HT1080 (cell line): ENCODE measurements at places on chromosomes 5 and 9.

DNA sequence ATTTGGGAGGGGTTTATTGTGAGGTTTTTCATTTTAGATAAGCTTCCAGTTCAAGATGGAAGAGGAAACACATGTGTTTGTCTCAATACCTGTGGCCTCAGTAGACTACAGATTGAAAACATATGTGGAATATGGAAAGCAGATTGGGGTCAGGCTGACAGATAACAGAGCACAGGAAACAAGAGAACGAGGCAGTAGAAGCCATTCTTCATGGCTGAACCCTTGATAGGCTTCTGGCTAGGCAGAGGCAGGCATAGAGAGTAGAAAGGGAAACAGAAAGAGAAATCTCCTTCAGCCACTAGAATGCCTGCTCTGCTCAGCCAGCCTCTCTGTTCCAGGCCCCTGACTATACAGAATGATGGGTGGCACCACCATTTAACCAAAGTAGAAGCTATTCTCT, 152.5 kb downstream of the MUSK start:
- DNase-seq: no peak

- no peak for DNase-seq
These were observed 72.3 kb downstream of the MACIR start for GRCh38 chr5:103330875-103331274.

GRCh38 chr9:13665418-13666066, 386.1 kb upstream of the MPDZ start:
- DNase-seq: peak; percentile 73

DNA sequence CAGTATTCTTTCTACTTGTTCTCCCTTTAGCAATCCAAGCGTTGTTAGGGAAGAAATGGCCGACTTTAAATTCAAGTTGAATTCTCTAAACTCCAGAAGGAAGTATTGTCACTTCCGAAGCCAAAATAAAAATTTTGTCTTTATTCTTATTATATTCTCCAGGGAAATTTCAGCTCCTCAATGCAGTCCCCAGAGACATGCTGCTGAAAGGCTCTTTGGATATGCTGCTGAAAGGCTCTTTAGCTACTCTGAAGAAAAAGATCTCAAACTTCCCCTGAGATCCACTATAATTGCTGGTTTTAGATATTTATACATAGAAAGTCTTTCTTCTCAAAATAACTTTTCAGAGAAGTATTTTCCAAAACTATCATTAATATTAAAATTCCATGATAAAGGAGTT, 92.3 kb upstream of the PARP8 start:
- DNase-seq: no peak

GRCh38 chr5:172680921-172681320, 39.9 kb downstream of the NEURL1B start:
- DNase-seq: peak; percentile 55

DNA sequence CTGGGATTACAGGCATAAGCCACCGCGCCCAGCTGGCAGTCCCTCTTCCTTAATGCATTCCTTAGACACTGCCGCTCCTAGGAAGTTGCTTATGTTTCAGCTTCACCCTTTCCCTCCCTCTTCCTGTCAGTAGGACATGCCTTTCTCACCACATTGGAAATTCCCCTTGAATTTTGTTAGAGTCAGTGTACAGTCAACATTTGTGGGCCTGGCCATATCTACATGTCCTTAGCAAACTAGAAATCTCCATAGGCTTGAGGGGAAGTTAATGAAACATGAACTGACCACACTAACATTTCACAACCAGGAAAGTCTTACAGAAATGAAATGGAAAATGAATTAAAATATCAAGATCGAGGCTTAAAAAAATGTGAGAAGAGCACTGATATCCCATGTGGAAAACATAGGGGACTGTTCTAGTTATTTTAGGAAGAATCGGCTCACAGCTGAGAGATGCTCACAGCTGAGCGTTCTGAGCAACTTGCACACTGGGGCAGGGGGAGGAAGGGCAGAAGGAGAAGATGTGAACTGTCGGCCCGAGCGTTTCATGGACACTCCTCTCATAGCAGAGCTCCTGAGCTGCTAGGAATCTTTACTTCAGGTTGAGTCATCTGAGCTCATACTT, 21.1 kb upstream of the LVRN start:
- peak; percentile 83 for DNase-seq

DNA sequence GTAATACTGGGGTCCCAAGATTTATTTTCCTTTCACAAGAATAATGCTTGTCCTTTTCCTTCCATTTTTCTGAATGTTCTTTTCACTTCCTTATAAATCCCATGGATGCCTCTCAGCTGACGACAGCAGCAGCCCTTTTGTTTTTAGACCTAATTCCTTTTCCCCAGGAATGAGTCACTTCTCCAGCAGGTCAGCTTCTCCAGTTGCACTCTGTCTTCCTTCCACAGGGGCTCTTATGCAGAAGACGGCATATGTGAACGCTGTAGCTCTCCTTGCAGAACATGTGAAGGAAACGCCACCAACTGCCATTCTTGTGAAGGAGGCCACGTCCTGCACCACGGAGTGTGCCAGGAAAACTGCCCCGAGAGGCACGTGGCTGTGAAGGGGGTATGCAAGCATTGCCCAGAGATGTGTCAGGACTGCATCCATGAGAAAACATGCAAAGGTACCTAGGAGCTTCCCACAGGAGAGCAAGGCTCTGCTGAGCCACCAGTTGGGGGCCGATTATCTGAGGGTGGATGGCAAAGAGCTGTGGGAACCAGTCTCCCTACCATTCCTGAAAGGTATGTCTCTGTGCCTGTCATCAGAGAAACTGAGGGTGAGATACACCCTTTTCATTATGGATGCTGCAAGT, 72.9 kb downstream of the RFK start:
- DNase-seq: peak; percentile 82

DNA sequence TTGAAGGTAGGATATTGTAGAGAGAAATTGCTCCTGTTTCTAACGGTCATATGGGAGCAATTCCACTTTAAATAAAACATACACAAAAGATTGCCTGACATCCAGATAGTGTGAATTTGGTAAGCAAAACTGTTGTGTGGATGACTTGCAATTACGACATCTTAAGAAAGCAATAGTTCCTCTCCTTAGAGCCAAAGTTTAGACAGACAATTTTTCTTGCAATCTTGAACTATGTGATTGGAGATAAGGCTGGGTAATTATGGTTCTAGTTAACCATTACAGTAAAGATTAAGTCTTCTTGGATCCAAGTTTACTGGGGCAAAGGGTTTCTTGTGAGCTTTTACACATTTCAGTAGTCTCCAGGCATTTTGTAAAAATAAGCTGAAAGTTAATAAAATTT, 1080.6 kb upstream of the CDH6 start:
- DNase-seq: no peak

DNA sequence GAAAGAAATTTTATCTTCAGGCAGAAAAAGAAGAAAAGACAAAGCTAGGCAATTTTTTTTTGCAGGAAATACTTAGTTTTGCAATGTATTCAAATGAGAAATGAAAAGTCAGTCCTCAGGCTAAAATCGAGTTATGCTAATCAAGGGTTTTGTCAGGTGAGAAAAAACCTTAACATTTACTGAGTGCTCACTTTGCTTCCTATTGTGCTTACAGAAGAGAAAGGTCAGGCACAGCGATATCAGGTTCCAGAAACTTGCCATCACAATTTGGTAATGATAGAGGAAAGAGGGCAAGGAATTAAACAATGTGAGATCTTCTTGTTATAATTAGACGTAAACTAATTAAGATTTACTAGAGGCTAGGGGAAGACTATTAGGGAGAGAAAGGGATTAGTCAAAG, 431.7 kb upstream of the CTNND2 start:
- no peak for DNase-seq

DNA sequence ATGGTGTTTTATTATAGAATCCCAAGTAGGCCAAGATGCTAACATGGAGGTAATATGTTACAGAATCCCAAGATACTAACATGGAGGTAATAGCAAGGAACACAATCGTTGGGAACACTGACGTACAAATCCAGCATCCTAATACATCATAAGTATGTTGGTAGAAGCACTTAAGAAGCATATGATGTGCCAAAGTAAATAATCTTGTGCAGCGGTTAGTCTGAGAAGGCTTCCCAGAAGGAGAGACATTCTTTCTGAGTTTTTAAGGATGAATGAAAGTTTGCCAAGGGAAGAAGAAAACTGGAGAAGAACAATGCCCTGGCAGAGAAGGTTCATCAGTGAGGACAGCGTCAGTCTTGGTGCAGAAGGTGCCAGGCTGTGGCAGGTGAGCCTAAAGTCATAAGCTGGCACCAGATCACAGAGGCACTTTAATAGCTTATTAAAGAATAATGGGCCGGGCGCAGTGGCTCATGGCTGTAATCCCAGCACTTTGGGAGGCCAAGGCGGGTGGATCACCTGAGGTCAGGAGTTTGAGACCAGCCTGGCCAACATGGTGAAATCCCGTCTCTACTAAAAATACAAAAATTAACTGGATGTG, 294.5 kb upstream of the PIK3R1 start:
- DNase-seq: no peak

- peak; percentile 72 for DNase-seq
These were observed 53.6 kb downstream of the DAP start for GRCh38 chr5:10707198-10708142.

DNA sequence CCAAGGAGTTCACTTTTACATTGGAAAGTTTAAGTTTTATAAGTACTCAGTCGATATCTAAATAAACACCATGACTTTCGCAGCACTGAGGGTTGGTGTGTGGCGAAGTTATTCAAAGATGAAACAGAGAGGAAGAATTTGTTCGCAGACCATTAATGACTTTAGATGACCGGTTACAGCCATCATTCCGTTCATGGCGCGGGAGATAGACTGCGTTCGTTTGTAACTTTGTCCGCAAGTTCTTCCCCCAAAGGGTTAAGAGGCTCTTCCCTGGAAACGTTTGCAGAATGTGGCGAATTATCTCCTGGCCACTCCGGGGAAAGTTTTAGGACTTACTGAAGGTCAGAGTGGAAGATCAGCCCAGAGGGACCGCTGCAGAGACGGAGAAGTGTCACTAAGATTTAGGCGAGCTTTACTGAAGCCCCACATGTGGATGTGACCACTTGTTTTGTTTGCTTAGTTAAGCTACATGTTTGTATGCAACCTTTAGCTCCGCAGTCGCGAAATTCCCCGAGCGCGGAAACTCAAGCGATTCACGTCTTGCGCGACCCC, 2.2 kb upstream of the FOXD1 start:
- DNase-seq: no peak

- DNase-seq: no peak
These were observed 46.3 kb downstream of the FSTL4 start for GRCh38 chr5:133565993-133566392.

DNA sequence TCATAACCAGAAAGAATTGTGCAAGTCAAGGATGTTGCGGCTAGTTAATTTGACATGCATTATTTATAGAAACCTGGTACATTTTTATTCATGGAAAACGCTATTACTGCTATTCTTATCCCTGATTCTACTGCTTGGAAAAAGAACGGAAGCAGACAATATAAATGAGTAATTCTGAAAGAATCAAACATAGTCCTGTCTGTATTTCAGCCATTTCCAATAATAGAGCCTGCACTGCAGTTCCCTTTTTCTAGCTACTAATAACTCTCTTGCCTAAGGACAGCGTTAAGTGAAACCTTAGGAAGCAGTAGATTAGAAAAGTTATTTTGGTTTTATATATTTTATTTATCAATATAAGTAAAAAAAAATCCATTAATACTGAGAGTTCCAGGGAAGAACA, 414.9 kb downstream of the CYLC2 start:
- DNase-seq: no peak

GRCh38 chr5:67364381-67364970, 167.9 kb upstream of the CD180 start:
- DNase-seq: no peak
